ENCODE measurements at places on chromosomes 13 and 19. TPM values are rescaled to one million over a fixed set of nuclear protein-coding genes. Genes with fewer than 3 reads are reported as not detected.

ATP8A2 gene
- polyA plus RNA-seq: 12.9 TPM

DNA sequence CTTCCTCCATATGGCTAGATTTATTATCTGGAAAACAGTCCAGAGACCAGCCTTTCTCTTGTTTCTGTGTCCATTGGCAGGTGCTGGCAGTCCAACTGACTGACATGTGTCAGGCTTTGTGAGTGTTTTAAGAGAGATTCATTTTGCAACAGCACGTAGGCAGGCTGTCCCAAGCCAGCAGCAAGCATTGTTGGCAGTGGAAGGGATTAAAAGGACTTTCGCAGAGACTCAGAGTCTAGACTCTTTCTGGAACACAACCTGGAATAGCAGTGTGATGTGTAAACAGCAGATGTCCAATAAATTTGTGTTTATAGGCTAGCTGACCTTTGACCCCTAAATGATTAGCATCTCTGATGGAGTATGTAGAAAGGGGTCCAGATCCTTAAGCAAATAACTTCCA, 222.2 kb upstream of the SERP2 start:
- no peak for DNase-seq

LRFN3 gene
- 18.2 TPM for polyA plus RNA-seq

- no peak for DNase-seq
Observed at GRCh38 chr13:49820591-49821215, 28.2 kb upstream of the KPNA3 start.

- DNase-seq: no peak
Observed at GRCh38 chr13:49810567-49811526, 18.4 kb upstream of the KPNA3 start.

FAM83E gene
- polyA plus RNA-seq: 4.5 TPM

TSEN34 gene
- 35.0 TPM for polyA plus RNA-seq

Measured in right lung (tissue), 10 donors.